SK-N-DZ (cell line): ENCODE measurements at places on chromosomes 16 and 17.

DNA sequence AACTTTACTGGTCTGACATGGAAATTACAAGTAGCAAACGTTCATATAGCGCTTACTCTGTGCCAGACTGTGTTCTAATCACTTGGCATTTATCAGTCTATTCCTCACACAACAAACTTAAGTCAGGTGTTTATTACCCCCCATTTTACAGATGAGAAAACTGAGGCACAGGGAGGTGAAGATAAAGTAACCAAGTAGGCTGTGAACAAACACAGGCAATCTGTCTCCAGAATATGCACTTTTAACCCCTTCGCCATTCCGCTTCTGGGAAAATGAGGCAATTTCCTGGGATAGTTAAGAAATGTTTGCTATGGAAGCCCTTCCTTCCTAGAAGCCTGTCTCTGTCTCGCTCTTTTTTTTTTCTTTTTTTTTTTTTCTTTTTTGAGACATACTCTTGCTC, 12.2 kb upstream of the CXCL16 start:
- no peak for DNase-seq

DNA sequence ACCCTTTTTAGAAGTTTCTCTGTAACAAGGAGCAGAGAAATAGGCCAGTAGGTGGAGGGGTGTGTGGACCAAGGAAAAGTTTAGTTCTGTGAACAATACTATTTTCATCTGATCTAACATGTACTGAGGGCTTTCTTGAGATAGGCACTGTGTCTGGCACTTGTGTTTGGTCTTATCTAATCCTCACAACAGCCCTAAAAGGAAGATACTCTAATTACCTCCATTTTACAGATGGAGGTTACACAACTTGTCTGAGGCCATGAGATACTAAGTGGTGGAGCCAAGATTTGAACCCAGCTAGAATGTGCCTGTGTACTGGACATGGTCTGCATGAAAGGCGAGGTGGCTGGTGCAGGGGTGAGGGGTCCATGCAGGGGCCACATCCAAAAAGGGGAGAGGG, 4.5 kb downstream of the TNFSF12 start:
- DNase-seq = no peak

GRCh38 chr17:82296511-82297279, 20.7 kb downstream of the CD7 start:
- no peak for DNase-seq

DNA sequence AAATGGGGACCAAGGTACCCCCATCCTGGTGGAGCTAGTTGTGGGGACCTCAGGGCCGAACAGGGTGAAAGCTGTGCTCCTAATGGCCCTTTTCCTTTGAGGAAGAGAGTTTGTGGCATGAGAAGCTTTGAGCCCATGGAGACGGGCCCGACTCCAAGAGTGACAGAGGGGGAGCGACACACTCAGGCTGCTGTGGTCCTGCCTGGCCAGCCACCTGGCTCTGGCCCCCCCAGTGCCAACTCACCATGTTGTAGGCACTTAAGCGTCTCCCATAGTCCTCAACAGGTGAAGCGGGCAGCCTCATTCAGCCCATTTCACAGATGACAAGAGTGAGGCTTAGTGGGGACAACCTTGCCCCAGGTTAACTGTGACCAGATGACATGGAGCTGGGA, 1.6 kb downstream of the IL21R start:
- no peak for DNase-seq

- no peak for DNase-seq
These were observed 503.2 kb downstream of the TMEM114 start for GRCh38 chr16:8087146-8087545.

GRCh38 chr17:76542566-76542971, 2.7 kb downstream of the PRCD start:
- DNase-seq = no peak

DNA sequence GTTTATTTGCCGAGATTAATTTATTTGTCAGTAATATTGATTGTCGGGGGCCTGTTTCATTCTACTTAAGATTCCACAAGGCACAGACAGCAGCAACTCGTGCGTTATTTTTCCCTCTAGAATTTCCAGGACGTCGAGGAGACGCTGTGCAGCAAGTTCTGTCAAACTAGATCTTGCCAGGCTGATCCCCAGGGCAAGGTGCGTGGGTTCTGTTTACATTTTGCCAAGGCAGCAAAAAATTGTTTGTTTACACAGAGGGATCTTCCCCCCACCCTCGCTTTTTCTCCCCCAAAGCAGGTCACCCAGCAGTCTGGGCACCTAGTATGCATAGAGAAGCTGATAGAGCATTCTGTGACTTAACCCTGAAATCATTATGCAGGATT, 111.4 kb downstream of the IRX3 start:
- DNase-seq = no peak

- DNase-seq = no peak
These were observed 643.0 kb downstream of the MAF start for GRCh38 chr16:78957317-78958100.

DNA sequence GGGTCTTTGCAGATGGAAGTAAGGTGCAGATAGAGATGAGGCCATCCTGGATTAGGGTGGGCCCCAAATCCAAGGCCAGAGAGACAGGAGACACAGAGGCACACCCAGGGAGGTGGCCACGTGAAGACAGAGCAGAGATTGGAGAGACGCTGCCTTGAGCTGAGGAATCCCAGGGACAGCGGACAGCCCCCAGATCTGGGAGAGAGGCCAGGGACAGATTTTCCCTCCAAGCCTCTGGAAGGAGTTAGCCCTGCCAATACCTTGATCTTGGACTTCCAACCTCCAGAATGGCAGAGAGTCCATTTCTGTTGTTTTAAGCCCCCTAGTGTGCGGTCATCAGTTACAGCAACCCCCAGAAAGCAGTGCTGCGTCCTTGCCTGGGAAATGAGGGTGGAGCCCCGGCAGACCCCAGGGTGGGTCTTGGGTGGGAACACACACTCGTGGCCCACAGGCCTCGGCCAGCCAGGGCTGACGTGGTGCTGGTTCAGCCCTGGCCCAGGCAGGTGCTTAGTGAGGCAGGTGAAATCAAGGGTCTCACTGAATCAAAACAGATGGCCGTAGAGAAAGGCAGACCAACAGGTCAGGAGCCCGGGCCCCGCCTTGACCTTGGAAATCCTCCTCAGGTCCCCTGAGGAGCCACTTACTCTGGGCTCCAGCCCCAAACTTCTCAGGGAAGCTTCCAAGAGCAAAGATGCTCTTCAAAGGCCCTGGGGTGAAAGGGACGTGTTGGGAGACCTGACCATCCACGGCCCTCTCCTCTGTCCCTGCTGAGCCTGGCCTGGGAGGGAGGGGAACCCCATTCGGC, 169.3 kb downstream of the RBFOX3 start:
- no peak for DNase-seq

GRCh38 chr16:24440306-24440705, 99.1 kb upstream of the RBBP6 start:
- no peak for DNase-seq

- DNase-seq = peak; percentile 45
These were observed 60.5 kb downstream of the CMIP start for GRCh38 chr16:81505011-81505661.

DNA sequence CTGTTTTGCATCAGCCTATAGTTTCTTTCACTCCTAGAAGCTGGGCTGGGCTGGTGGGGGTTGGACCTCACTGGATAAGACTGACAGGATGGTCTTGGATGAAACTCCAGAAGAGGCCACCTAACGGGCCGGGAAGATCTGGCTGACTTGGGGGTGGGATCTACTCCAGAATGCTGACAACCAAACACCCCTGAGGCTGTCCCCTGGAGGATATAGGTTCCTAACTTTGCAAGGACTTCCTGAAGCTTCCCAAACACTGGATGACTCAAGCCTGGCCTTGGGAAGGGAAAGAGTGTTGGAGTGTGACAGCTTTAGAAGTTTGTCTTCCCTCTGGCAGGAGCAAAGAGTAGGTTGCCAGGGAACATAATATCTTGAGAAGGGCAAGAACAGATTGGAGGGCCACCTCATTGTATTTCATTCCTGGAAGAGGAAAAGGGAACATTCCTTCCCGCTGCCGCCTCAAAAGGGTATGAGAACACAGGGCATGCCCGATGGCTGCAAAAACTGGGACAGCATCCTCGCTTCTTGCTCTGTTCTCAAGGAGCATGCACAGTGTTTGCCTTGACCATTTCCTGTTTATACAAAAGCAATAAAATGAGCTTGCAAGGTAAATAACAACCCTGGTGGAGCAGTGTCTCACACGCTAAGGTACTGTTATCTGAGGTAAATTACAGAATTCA, 6.8 kb upstream of the CYB5B start:
- DNase-seq = no peak

DNA sequence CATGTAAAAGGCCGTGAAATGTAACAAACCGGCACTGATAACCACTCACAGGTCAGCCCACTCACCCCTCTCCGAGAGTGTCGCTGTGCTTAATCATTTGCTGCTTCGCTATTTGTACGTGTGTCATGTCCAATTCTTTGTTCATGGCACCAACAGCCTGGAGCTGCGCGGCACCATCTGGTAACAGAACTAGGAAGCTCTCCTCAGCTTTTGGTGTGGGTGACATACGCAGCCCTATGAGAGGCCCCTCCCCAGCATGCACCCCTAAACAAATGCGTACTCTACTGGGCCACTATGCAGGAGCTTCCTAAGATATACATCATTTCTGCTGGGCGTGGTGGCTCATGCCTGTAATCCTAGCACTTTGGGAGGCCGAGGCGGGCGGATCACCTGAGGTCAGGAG, 2.3 kb upstream of the PECAM1 start:
- DNase-seq = no peak

- DNase-seq = no peak
These were observed 381.8 kb downstream of the SOX9 start for GRCh38 chr17:72502371-72503341.

GRCh38 chr16:77213542-77214106, 14.4 kb downstream of the SYCE1L start:
- DNase-seq = no peak

- peak; percentile 57 for DNase-seq
These were observed at the start of gene HBQ1 for GRCh38 chr16:180101-180675. Gene HBQ1, plus strand, starts transcription at chr16:180459. Its CDS starts 28 bp downstream, at chr16:180487.

- DNase-seq = no peak
These were observed 4.9 kb upstream of the PABPN1L start for GRCh38 chr16:88871349-88871702.

GRCh38 chr17:62753562-62753961, 54.6 kb downstream of the MARCHF10 start:
- no peak for DNase-seq
